ENCODE measurements at places on chromosomes 6 and 20. TPM values are rescaled to one million over a fixed set of nuclear protein-coding genes. Genes with fewer than 3 reads are reported as not detected.

GRCh38 chr20:32501709-32502108 lies 83.4 kb downstream of the NOL4L start:
- no peaks in the 10 kb centered on the region for H3K4me1 ChIP-seq
- peaks cover 1% of the 10 kb centered on the region for H3K27me3 ChIP-seq
- H3K27ac ChIP-seq: no peak overlapping the region

- DNase-seq: no peak
- H3K27me3 ChIP-seq: no peaks in the 10 kb centered on the region
- no peak overlapping the region for H3K4me3 ChIP-seq
- no peaks in the 10 kb centered on the region for H3K4me1 ChIP-seq
- H3K36me3 ChIP-seq: no peaks in the 10 kb centered on the region
These were observed 104.1 kb downstream of the B3GAT2 start for GRCh38 chr6:70852667-70853246.

Gene MUC21
- total RNA-seq: not detected

DNA sequence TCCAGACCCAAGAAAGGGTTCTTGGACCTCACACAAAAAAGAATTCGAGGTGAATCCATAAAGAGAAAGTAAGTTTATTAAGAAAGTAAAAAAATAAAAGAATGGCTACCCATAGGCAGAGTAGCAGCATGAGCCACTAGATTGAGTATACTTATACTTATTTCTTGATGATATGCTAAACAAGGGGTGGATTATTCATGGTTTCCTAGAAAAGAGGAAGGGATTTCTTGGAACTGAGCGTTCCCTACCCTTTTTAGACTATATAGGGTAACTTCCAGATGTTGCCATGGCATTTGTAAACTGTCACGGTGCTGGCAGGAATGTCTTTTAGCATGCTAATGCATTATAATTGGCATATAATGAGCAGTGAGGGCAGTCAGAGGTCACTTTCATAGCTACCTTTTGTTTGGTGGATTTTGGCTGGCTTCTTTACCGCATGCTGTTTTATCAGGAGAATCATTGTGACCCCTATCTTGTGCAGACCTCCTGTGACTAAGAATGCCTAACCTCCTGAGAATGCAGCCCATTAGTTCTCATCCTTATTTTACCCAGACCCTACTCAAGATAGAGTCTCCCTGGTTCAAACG lies 44.3 kb downstream of the TENT5A start:
- no peaks in the 10 kb centered on the region for H3K36me3 ChIP-seq
- no peak overlapping the region for H3K4me3 ChIP-seq
- no peak overlapping the region for H3K27ac ChIP-seq
- no peaks in the 10 kb centered on the region for H3K27me3 ChIP-seq
